Activated CD4-positive, alpha-beta T cell treated with anti-CD3 and anti-CD28 coated beads, Interleukin-2, amount 10 ng/mL, durations not matched to agents 7 days and 5 days (primary cell): ENCODE measurements at places on chromosomes 4 and X. TPM values are rescaled to one million over a fixed set of nuclear protein-coding genes. Genes with fewer than 3 reads are reported as not detected.

DNA sequence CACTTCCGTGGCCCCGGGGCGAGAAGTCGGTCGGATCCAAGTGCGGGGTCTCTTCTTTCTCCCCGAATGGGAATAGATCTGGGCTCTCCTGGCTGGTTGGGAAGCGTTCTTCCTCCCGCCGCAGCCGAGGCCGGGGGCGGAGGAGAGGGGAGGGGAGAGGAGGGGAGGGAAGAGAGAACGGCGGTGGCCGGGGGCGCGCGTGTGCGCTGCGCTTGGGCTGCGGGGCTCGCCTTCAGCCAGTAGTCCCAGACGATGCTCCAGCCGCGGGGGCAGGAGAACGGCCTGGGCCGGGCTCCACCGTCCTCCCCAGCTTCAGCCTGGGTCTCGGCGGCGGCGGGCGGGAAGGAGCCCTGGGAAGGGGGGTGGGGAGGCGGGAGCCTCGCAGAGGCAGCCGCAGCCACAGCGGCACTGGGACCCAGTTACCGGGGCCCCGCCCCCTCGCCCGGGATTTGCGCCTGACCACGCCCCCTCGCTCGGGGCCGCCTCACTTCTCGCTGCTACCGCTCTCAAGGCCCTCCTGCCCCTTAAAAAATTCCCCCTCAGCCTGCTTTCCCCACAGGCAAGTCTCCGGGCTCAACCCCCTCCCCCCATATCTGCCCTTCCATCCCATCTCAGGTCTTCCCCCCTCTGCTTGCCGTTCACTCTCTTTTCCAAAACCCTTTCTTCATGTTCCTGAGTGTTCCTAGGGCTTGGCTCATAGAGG, at the start of gene FGD1:
Gene FGD1 (minus strand): TSS at position 421 of the 703 bp plus-strand sequence. CDS start 802 bp downstream, outside the sequence.
- DNase-seq, result peak; percentile 8

DNA sequence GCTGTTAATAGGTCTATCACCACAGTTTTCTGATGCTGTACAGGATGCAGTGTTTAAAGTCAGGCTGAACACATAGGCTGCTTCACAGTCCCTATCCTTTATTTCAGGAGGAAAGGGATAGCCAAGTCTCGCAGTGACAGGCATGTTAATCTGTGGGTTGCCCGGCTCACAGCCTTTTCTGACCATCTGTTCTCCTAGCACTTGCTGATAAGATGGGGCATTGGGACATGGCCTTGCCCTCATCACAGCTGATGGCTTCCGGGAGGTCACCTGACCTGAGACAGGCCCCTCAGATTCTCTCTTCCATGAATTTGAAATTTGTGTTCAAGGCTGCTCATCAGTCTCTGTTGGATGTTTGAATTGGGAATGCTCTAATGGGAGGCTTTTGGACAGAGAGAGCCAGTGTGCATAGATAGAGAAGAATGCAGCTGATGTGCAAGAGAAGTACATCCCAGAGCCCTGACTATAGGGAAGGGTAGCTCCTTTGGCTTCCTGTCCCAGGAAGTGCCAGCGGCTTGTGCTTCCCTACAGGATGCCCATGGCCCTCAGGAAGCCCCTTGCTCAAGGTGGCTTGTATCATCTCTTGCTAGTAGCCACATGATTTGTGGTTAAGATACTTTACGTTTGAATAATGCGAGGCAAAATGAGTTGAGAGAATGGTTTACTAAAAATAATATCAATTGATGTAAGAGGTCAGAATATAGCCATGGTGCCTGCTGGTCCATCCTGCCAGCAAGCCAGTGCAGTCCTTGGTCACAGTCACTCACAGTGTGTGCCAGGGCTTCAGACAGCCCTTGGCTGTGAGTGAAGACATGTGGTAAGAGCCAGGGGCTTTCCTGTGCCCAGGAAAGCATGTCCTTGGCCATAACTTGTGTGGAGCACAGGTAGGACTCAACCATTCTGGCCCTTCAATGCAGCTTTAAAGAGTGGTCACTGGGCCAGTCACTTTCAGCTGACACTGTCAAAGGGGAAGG, 88.6 kb downstream of the TSPAN7 start:
- DNase-seq, result no peak

DNA sequence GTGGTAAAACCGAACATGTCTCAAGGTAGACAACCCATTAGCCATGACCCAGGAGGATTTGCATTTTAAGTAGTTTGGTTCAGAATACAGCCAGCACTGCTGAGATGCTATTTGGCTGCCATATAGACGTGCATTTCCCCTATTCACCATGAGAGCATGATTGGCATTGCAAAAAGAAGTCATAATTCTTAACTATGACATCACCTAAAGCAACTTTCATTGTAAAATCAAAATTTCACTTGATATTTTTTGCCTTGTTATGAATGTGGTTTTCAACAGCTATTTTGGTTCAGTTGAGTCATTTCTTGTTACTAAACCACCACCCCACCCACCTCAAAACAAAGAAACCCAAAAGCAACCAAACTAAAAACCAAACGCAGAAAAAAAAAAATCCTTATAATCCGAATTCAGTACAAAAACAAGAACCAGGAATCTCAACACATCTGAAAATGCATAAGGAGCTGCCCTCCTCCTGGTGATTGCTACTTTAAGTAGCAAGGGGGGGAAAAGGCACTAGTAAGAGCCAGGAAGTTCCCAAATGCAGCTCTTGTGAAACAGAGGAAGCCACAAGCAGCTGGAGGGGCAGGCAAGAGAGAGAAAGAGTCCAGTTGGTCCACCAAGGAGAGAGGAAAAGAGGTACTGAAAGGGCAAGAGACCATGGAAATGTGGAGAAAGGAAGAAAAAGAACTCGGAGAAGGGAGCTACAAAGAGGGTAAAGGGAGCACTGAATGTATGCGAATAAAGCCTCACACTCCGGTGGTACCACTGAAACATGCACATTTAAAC, 3.1 kb downstream of the SLITRK4 start:
- no peak for DNase-seq

GRCh38 chrX:78593701-78594100, 65.4 kb downstream of the RTL3 start:
- DNase-seq, result no peak

DNA sequence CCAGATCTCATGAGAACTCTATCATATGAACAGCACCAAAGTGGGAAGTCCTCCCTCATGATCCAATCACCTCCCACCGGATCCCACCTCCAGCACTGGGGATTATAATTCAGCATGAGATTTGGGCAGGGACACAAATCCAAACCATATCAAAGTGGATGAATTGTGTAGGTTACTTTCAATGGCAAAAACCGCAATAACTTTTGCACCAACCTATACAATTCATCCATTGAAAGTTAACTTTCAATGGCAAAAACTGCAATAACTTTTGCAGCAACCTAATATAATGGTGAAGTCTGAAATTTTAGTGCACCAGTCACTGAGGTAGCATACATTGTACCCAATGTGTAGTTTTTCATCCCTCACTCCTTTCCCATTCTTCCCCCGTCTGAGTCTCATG, 16.6 kb downstream of the STK32B start:
- no peak for DNase-seq

- DNase-seq, result no peak
Measured at GRCh38 chr4:24076811-24077210, 187.0 kb upstream of the PPARGC1A start.

- no peak for DNase-seq
Measured at GRCh38 chrX:41689711-41690110, 938 bp downstream of the GPR34 start.

- peak; percentile 62 for DNase-seq
Measured at GRCh38 chr4:182938205-182938645, 21.0 kb upstream of the DCTD start.

GRCh38 chr4:104743215-104743653, 248.5 kb upstream of the CXXC4 start:
- DNase-seq, result no peak

GRCh38 chr4:8773124-8773931, 98.3 kb downstream of the HMX1 start:
- no peak for DNase-seq

Gene WAS
- total RNA-seq, result 177 TPM

Gene MTTP
- total RNA-seq, result not detected
